ENCODE measurements at places on chromosomes 2 and 18.

DNA sequence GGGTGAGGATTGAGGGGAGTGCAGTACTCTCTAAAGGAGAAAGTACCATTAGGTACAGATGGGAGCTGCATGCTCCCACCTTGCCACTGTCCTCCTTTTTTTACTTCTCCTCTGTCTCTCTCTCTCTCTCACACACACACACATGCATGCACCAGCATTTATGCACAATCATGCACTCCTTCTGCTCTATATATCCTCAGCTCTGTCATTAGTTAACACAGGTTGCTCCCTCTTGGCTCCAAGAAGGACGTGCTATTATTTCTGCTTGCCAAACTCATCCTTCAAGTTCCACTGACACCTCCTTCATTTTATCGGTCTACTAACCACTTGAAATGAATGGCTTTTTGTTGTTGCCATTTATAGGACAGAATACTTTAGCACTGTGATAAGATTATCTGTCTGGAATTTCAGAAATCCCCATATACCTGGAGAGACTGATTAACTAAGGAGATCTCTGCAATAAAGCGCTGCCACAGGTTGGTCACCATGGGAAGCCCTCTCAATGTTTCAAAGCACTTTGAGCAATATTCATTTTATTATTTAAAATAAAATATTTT, 178.5 kb upstream of the TRIB2 start:
- no peak for DNase-seq

DNA sequence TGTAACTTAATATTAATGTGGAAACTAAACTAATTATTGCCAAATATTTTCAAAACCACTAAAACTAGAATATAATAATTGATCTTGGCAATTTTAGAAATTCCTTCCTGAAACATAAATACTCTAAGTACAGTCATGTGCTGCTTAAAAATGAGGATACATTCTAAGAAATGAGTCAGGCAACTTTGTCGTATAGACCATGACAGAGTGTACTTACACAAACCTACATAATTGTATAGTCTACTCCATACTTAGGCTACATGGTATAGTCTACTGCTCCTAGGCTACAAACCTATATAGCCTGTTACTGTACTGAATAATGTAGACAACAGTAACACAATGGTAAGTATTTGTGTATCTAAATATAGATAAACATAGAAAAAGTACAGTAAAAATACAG, 27.6 kb downstream of the FEZ2 start:
- DNase-seq: no peak

- DNase-seq: no peak
Measured at GRCh38 chr2:239519089-239519920, 118.5 kb upstream of the HDAC4 start.

DNA sequence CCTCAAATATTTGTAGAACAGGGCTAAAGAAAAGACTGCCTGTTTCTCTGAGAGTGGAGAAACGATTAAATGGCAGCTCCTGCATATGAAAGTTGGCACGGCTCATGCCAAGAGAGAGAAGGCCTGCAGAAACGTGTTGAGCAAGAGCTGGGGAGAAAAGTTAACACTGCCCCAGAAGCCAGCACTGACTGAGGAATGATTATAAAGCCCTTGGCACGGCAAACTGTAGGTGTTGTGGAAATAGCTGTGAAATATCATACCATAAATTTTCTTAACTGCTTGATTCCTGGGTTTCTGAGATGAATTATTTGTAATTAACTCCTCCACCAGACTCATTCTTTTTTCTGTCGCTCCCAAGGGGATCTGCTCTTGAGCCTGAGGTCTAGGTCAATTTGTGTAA, 4.3 kb downstream of the FRZB start:
- no peak for DNase-seq

- no peak for DNase-seq
Measured at GRCh38 chr2:175462246-175462645, 280.7 kb upstream of the ATP5MC3 start.

GRCh38 chr18:7901657-7902056, 334.5 kb downstream of the PTPRM start:
- DNase-seq: no peak

DNA sequence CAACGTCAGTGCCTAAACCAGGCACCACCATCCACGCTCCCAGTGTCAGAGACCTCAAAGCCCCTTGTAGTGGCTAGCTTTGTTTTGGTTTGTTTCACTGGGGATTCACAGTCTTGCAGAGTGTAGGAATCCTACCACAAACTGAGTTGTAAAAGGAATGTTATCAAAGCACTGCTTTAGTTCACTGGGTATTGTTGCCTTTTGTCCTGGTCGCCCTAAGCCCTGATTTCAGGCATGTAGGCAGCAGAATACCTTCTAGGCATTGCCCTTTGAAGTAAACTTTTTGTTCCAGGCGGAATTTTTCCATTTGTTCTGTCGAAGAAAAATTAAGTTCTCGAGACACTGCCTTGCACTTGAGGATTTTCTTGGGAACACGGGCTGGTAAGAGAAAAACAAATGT, 29.4 kb downstream of the PTMA start:
- DNase-seq: no peak

DNA sequence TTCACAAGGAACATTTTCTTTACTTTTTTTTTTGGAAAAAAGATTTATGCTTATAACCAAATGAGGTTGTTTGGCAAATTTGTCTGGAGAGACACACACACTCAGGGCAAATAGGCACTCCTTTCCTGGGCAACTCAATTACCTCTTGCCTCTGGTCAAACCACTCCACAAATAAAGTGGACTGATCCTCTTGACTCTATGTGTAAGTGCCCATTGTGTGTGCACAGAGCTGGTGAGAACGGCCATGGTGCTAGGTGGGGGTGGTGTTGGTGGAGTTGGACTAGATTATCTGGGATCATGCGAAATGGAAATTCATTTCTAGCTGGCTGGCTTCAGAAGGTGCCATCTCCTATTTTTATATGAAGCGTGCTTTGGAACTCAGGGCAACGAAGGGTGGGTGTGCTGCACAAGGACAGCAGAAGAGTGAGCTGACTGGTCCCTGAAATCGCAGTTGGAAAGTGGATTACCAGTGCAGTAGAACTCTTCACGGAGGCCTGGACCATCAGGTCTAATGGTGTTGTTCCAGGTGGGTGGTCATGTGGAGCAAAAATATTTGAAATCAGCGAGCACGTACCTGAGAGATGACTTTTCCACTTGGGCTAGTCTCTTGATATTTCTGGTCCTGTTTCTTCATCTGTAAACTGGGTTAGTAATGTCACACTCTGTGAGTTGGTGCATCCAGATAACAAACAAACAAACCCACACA, 149.9 kb downstream of the RPIA start:
- no peak for DNase-seq

GRCh38 chr2:24919506-24920097, 435 bp downstream of the ADCY3 start:
- DNase-seq: peak; percentile 60

DNA sequence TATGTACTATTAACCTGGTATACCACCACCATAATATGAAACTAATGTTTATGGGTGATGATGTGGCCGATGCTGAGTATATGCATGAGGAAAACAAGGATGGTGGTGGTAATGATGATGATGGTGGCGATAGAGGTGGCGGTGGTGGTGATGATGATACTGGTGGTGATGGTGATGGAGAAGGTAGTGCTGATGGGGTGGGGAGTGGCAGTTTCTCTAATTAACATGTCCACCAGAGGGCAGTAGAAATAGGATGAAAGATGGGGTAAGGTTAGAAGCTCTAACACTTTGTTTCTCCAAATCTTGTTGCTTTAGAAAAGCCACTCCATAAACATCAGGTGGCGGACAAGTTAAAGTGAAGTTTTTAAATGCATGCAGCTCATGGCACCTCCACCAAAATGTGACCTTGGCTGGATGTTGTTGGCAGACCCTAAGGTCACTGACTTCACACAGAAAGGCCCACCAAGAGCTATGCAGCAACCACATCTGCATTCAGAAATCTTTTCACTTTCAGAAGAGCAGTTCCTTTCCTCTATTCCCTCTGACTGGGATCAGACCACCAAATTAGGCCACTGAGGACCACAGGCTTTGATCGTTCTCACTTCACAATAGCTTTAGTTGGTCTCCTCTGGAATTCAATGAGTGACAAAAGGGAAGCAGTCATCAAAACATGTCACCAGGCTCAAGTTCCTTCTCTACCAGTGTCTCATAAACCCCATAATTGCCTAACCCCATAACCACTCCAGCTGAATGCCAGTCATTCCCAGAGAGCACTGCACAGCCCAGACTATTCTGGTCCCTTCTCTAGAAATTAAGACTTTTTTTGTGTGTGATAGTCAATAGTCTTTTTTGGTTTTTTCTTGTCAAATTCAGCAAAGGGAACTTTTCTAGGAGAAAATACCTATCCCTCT, 7.5 kb upstream of the BCL11A start:
- no peak for DNase-seq

DNA sequence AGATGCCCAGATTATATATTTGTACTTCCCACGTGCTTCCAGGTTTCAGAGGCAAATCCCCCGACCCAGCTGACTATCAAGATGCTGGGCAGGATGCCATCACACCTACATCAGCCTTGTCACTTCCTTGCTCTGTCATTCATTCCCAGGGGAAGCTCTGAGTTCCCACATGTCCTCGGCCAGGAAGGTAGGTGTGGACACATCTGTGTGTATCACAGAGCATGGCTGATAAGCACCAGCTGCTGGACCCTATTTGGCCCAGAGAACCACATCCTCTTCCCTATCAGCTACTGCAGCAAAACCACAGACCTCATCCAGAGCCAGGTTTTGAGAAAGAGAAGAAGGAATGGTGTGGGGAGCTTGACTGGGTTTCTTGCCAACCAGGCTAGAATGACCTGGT, 31.9 kb upstream of the ITGA6 start:
- DNase-seq: no peak

DNA sequence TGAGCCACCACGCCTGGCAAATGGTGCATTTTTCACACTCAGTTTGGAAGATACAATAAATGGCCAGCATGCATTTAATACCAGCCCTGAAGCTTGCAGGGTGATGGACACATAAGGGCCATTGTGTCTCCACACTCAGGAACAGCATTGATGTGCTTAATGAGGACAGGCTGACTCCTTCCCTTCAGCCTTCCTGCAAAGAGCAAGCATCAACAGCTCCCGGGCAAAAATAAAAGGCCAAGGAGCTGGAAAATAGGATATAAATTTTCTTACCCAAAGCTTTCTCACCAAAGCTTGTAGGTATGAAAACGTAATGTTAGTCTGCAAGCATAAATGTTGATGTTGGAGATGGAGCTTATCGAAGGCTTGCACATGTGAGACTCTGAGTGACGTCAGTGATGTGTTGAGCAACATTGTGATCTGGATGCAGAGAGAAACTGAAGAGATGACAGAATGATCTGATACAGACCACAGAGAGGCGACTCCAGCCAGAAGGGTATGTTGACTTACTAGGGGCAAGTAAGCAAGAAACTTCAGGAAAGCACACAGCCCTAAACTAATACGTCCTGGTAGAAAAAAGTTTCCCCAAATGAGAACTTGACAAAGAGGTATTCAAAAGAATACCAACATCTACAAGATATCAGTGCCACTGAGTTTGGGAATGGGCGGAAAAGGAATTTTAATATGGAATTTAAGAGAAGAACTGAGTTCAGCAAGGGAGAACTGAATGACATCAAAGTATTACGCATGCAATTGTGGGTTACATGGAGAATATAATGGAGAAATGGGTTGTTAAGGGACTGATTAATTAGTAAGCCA, 256.5 kb downstream of the TGIF1 start:
- no peak for DNase-seq

- DNase-seq: no peak
Measured at GRCh38 chr2:127418300-127419111, at the start of gene PROC. PROC (plus strand) TSS chr2:127418427; CDS start chr2:127419943, 1,516 bp downstream.

GRCh38 chr2:9423922-9424272, 443 bp downstream of the CPSF3 start:
- DNase-seq: no peak

- no peak for DNase-seq
Measured at GRCh38 chr2:53751728-53752127, 15.9 kb upstream of the CHAC2 start.

GRCh38 chr2:153770359-153770991, 101.2 kb upstream of the GALNT13 start:
- no peak for DNase-seq

- no peak for DNase-seq
Measured at GRCh38 chr2:69811018-69811417, 18.4 kb upstream of the GMCL1 start.

DNA sequence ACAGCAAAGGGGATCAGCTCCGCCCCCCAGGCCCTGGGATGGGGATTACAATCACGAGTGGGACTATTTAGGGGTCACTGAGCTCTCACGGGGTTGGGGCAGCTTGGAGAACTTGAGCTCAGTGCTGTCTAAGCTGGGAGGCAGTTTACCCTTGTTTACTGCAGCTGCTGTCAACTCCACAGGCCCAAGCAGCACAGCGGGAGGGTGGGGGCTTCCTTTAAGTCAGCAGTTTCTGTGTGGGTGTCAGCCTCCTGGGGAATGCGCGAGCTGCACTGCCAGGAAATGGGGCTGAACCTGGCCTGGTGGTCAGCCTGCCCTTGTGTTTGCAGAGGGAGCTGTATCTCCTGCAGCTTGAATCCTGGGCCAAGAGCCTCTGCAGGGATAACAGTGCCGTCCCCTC, 29.8 kb downstream of the TOGARAM2 start:
- DNase-seq: no peak

GRCh38 chr2:151886241-151886640, 58.0 kb upstream of the ARL5A start:
- no peak for DNase-seq

DNA sequence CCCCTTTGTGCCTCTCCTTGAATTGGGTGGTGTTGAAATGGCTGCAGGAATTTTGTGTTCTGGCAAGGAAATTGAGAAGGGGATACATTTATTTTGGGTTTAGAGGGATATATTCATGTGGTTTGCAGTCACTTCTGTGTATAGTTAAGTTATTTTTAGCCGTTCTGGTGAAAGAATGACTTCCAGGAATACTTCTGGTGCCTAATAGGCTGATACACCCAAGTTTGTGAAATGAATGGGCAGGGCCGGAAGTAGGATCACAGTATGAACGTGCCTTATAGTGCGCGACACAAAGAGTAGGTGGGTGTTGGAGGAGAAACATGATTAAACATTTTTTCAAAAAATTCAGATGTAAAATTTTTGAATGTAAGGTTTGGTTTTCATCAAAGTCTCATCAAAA, 168.6 kb upstream of the ATP5MC3 start:
- DNase-seq: no peak

GRCh38 chr18:34345738-34346137, 121.0 kb upstream of the NOL4 start:
- DNase-seq: no peak

DNA sequence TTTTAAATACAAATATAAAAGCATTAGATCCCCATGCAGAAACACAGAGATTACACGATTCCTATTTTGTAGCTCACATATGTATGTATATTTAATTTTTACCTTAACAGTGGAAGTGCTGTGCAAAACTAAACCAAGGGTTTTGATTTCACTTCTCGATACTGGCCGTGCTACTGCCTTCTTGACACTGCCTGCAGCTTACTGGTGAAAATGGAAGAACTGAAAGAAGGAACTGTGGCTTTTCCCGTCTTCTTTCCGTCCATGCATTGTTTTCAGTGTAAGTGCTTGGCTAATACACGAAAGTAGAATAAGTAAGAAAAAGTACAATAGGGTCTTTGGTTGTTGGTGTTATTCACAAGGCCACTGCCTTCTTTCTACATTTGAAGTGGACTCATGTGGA, 129.5 kb downstream of the NDUFA10 start:
- DNase-seq: no peak

All from GM12891 (cell line).